NCI-H2081 treated with DMSO at 0.1 percent for 48 hours (cell line): ENCODE measurements at places on chromosomes 2 and 18.

- DNase-seq: no peak
Measured at GRCh38 chr2:134117676-134118075, 136.2 kb upstream of the MGAT5 start.

DNA sequence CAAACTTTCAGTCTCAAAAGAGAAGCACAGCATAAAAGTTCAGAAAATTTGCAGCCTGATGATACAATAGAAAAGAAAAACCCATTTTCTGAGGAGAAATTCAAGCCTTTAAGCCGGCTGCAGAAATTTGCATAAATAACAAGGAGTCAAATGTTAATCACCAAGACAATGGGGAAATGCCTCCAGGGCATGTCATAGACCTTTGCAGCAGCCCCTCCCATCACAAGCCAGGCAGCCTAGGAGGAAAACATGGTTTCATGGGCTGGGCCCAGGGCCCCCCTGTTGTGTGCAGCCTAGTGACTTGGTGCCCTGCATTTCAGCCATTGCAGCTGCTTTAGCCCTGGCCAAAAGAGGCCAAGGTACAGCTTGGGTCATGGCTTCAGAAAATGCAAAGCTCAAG is 54.1 kb upstream of the CAVIN2 start:
- DNase-seq: no peak

DNA sequence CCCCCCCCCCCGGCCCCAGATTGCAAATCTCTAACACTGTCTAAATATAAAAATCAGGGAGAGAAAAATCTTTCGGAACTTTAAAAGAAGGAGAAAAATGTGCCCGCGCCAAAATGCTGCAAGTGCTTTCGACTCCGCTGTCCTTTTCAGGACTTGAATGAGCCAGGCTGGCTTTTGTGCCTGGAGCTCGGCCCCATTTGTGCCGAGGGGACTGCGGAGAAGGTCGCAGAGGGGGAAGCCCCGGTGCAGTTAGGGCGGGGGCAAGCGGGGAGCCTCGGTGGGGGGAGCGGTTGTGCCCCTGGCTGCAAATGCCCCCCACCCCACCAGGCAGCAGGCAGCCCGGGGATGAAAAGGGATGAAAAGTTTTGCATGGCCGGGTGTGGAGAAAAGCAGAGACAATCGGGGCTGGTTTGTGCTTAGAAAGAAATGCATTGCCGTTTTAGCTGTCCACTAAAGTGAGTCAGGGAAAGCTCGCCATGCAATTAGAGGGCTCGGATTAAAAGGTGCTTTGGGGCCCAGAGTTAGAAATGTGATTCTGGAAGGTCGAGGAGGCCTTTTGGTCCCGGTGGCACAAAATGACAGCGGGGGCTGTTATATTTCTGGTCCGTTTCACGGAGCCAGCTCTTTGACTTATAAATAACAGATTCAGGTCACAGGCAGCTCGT is 1.6 kb downstream of the INHBB start:
- no peak for DNase-seq

GRCh38 chr2:217466104-217466503 is 536.7 kb downstream of the TNS1 start:
- DNase-seq: no peak

DNA sequence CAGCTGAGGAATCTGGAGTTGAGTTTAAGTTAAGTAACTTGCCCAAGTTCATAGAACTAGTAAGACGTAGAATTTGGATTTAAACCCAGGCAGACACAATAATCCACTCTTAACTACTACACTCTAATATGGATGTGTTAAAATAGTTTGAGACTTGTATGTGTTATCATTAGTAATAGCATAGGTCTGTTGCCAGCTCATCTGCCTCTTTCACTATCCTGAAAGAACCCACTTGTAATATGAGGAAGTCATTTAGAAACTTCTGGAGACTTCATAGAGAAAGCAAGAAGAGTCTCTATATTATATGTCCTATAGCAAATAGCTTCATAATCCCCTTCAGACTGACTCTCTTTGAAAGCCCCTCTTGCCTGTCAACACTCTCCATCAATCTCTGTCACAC is 43.0 kb upstream of the ACADL start:
- DNase-seq: no peak

DNA sequence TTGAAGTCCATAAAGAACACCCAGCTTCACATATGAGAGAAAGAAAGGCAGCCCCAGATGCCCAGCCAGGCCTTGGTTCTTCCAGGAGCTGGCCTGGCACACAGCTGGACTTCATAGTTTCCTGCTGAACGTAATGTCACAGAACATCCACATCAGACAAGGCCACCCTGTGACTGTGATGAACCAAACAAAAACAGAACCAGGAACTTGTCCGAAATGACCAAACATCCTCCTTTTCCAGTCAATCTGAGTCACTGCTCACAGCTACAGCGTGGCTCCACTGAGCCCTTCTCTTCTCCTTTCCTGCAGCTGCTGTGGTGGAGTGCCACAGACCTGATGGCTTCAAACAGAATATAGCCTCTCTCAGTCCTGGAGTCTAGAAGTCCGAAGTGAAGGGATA is 45.4 kb upstream of the PAPOLG start:
- no peak for DNase-seq

DNA sequence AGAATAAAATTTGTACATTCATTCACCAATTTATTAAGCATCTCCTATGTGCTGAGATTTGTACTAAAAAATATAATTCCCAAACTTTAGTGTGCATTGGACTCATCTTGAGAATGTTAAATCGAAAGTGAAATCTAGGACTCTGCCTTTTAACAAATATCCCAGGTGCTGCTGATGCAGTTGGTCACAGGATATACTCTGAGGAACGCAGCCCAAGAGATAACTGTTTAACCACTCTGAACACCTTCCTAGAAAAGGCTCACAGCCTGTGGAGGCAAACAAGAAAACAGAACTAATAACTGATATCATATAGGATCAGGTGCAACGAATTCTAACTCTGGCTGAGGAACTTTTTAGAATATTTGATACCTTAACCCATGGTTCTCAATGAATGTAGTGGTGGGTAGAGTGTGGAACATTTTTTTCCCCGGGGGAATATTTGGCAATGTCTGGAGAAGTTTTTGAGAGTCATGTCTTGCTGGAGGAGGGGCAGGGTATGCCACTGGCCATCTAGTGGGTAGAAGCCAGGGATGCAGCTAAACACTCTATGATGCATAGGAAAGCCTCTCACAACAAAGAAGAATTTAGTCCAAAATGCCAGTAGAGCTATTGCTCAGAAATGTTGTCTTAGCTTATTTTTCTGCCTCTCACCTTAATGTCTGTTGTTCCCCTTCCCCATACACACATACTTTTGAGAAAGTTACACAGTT is 96.5 kb downstream of the EHBP1 start:
- no peak for DNase-seq

DNA sequence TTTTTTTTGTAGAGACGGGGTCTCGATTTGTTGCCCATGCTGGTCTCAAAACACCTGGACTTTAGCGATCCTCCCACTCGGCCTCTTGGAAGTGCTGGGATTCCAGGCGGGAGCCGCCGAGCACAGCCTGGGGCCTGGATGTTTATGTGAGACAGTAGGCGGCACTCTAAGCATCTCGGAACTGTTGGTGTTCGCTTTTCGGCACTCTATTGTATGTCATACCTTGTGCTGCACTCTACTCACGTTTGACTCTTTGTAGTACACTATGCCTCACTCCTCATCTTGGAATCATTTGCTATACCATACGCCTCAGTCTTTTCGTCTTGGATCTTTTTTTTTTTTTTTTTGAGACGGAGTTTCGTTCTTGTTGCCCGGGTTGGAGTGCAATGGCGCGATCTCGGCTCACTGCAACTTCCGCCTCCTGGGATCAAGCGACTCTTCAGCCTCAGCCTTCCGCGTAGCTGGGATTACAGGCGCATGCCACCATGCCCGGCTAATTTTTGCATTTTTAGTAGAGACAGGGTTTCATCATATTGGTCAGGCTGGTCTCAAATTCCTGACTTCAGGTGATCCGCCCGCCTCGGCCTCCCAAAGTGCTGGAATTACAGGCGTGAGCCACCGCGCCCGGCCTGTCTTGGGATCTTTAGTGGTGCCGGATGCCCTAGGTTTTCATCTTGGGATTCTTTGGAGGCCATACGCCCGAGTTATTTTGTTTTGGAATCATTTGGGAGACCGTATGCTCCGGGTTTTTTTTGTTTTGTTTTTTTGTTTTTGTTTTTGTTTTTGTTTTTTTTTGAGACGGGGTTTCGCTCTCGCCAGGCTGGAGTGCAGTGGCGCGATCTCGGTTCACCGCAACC is 24.2 kb upstream of the ZDBF2 start:
- no peak for DNase-seq

DNA sequence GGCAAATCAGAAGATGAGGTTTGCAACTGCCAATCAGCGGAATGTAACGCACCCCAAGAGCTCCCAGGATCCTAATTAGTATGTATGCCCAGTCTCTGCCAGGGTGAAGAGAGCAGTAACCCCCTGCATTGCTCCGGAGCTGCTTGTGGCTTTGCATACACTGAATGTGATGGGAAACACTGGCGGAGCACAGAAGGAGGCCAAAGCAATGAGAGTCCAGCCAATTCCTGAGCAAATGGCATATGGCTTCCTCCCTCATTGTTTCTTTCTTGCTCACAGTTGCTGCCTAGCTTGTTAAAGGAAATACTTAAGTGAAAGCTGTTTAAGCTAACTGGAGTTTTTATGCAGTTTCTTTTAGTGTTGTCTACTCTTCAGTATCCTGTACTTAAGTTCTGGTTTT is 343.5 kb upstream of the NT5C1B start:
- no peak for DNase-seq

GRCh38 chr2:105842555-105842954 is 97.8 kb downstream of the NCK2 start:
- DNase-seq: no peak

DNA sequence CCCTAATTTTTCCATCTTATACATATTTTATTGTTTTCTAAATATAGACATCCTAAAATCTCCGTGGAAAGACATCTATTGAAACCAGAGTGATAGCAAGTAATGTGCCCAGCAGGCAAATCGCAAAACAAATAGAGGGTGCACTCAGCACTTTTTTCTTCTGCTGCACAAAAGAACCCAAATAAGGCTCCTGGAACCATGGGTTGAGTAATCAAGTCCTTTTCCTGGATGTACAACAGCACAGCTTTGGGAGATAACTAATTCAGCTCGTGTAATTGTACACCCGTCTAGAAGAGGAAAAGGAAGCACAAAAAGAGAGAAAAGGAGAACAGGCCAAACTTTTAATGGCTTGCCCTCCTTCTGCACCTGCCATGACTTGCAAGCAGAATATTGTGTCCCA is 126.9 kb upstream of the TLK1 start:
- DNase-seq: no peak

- DNase-seq: no peak
Measured at GRCh38 chr18:75183524-75183923, 25.4 kb downstream of the PTGR3 start.

- no peak for DNase-seq
Measured at GRCh38 chr2:64259312-64259711, 115.1 kb upstream of the PELI1 start.

DNA sequence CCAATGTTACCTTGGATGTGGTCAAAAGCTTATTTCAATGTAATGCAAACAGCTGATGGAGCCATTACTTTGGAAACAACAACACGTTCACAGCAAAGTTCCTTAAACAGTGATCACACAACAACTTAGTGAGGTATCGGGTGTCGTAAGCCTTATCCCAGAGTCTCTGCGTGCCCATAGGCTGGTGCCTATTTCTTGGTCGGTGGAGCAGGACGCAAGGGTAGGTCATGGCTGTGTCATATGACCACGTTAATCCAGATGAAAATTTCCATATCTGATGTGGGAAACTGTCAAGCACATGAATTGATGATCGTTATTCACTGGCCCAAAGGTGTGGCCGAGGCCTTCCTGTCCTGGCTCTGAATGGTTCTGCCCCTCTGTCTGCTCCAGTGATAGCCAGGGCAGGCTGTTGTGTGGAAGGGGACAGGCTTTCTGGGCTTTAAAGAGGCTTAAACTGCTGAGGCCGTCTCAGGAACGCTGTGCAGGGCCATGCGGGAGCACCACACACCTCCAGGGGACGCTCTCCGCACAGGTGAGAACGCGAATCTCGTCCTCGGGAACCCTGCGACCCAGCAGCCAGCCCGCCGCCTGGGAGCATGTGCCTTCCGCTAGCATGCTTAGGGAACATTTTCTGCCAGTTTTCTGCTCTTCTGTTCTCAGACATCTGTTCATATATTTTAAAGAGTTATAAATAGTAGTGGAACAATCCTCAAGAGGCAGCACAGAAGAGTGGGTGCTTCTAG is 90.6 kb downstream of the KCTD1 start:
- DNase-seq: no peak

DNA sequence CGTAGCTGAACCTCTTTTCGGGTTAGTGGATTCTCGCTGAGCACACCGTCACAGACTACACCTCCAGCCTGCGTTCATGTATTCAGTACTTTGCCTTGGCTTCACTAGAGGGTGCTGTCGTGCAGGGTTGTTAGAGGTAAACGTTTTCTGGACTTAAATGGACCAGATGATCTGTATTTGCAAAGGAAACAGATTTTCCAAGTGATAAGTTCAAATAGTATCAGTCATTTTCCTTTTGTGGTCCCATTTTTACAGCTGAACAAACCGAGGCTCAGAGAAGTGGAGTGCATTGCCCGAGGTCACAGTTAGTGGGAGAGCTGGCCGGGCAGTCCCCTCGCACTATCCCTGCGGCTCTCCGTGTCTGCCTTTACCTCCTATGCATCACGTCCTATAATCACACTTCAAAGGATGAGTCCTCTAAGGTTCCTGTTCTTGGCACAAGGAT is 125.9 kb downstream of the MAP4K4 start:
- no peak for DNase-seq

DNA sequence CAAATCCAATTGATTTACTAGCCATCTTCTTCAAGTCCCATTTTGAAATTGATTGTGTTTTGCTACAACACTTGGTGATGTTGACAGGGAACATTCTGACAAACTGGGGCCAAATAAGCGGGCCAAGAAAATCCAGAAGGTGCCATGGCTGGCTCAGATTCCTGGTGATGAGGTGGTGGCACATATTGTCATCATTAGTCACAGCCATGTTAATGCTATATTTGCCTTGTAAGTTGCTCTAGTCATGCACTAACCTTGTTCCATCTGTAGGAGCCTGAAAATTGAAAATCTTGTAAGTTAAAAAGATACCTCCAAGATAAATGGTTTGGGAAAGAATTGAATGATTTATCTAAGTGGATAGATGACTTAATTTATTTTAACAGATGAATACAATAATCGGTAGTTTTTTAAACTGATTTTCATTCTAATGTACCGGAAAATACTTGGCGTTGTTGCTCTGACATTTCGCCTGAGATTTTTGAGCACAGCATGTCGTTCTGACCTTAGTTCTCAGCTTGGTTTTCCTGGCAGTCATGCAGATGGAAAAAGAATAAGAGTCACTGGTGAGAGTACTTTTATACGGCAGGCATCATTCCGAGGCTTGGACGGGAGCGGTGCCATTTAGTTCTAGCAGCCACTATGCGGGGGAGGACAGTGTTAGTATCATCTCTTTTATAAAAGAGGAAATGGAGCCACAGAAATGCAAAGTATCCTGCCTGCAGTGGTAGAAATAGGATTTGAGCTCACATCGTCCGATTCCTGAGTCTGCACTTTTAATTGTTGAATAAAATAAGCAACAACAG is 133.9 kb downstream of the ZNF532 start:
- no peak for DNase-seq

GRCh38 chr2:239017491-239018098 is 169.7 kb downstream of the TWIST2 start:
- no peak for DNase-seq
